ENCODE measurements at places on chromosomes 3 and 15.

DNA sequence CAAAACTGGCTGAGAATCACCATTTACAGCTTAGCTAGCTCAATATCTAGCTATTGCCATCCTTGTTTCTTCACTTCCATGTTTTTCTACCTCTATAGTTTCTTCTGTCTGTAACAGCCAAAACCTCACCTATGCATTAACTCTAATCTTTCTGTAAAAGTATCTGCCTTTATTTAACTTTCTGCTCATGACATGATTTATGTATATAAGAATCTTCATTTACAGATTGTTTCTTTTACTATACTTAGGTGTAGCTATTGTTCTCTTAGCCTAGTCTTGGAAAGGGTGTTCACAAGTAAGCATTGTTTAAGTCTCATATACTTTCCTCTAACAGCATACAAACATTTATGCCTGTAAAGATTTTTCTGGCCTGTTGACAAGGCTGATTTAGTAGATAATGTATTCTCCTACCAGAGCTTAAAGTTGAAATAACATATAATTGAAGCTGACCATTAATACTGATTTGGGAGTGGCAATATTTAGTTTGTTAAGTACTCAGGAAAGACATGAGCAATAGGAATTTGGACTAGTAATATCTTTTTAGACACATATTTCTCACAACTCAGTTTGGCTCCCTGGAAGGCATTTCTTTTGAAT lies 9.4 kb downstream of the FILIP1L start:
- no peak for DNase-seq

- no peak for DNase-seq
These were observed 60.0 kb downstream of the PIK3CB start for GRCh38 chr3:138774529-138775253.

DNA sequence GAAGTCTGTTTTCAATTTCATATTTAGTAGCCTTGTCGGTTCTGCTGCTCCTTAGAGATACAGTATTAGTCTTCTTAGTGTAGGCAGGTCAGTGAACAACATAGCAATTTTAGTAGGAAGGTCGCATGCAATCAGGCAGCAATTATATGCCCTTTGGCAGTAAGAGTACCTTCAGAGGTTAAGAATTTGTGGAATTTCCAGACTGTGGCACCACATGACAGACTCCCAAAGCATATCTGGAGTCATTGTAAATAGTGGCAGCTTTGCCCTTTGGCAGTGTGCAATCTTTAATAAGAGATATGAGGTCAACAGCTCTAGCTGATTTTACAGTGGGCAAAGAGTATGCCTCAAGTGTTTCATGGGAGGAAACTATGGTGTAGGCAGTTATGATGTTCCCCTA lies 1532.5 kb upstream of the CADM2 start:
- DNase-seq, result no peak

DNA sequence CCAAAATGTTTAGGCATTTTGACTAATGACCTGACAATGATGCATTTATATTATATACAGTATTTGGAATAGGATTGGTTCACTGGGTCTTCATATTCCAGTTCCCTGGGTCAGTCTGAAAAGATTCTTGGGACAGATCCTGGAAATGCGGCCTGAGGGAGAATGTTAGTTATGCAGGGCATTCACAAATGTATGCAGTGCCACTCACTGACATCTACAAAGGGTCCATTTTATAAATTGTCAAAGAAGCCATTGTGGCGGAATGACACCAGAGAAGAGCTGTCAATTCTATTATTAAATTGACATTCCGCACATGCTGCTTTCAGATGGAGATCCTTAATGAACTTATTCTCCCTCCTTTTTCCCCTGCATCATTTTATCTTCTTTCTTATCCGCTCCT lies 176.6 kb downstream of the VGLL3 start:
- DNase-seq, result no peak

DNA sequence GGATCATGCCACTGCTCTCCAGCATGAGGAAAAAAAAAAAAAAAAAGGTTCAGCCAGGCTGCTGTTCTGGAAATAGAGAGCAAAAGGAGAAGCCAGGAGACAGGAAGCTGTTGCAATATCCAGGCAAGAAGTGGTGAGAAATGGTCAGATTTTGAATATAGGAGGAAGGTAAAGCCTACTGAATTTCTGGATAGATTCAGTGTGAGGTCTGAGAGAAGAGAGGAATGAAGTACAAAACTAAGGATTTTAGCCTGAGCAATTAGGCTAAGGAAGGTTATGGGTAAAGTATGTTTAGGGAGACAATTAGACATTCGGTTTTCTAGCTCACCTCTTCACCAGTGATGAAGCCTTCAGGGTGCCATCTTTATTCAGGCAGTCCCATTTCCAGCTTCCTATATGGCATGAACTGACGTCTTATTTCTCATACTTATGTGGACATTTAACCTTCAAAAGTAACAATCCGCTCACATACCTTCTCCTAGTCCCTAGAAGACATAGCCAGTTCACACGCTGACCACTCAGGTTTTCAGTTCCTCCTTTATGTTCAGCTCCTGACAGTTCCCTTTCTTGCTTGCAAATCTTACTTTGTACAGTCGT lies 57.2 kb downstream of the KIF9 start:
- peak; percentile 73 for DNase-seq

GRCh38 chr15:79406210-79406609 lies 25.9 kb upstream of the MINAR1 start:
- no peak for DNase-seq

- DNase-seq, result no peak
These were observed 247.4 kb upstream of the TPM1 start for GRCh38 chr15:62795171-62795570.

DNA sequence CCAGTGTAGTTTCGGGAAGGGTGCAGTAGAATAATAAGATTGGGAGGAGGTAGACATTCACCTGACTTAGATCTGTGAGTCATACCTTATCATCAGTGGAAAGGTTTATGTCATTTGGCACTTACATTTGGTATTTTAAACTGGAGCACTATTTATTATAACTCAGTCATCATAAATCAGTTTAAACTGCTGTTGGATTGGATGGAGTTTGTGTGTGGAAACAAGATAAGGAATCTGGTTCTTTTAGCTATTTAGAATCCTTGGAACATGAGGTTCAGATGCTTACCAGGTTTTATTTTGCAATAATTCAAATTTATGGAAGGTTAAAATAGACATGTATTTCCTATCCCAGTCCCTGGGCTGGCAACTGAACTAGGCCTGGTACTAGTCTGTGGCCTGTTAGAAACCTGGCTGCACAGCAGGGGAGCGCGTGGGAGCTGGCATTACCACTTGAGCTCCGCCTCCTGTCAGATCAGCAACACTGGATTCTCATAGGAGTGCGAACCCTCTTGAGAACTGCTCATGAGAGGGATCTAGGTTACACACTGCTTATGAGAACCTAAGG lies 34.5 kb downstream of the ZFAND6 start:
- no peak for DNase-seq

GRCh38 chr3:150483226-150483625 lies 63.1 kb downstream of the SERP1 start:
- no peak for DNase-seq

GRCh38 chr3:40873476-40873875 lies 325.8 kb upstream of the CTNNB1 start:
- DNase-seq, result no peak

DNA sequence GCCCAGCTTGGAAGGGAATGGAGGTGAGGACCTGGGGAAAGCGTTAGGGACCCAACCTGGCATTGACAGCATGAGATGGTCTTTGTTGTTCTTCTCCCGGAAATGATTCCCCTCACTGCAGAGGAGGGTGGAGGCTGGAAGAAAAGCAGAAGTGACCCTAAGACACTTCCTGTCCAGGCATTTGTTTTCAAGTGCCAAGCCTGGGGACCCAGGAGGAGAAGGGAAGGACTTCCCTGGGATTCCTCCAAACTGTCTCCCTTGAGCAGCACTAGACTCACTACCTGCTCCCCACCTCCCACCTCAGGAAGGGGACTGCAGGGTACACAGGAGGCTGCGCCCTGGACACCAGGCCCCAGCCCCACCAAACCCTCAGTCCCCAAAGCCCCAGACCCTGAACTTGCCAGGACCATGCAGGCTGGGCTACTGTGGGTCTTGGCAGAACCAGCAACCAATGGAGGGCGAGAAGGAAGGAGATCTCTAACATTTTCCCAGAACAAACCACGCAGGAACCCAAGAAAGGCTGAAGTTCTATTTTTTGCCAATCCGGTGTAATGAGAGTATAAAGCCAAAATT lies 9.8 kb upstream of the VIPR1 start:
- DNase-seq, result no peak

GRCh38 chr3:188729422-188729821 lies 442.3 kb upstream of the TPRG1 start:
- no peak for DNase-seq

- no peak for DNase-seq
These were observed 311.7 kb upstream of the ZNF717 start for GRCh38 chr3:76096836-76097588.

GRCh38 chr3:74089814-74090213 lies 465.1 kb upstream of the PDZRN3 start:
- DNase-seq, result no peak

- DNase-seq, result no peak
These were observed 6.2 kb downstream of the PRTG start for GRCh38 chr15:55736756-55737155.

GRCh38 chr15:64507293-64507802 lies 47.0 kb downstream of the ZNF609 start:
- DNase-seq, result peak; percentile 86

DNA sequence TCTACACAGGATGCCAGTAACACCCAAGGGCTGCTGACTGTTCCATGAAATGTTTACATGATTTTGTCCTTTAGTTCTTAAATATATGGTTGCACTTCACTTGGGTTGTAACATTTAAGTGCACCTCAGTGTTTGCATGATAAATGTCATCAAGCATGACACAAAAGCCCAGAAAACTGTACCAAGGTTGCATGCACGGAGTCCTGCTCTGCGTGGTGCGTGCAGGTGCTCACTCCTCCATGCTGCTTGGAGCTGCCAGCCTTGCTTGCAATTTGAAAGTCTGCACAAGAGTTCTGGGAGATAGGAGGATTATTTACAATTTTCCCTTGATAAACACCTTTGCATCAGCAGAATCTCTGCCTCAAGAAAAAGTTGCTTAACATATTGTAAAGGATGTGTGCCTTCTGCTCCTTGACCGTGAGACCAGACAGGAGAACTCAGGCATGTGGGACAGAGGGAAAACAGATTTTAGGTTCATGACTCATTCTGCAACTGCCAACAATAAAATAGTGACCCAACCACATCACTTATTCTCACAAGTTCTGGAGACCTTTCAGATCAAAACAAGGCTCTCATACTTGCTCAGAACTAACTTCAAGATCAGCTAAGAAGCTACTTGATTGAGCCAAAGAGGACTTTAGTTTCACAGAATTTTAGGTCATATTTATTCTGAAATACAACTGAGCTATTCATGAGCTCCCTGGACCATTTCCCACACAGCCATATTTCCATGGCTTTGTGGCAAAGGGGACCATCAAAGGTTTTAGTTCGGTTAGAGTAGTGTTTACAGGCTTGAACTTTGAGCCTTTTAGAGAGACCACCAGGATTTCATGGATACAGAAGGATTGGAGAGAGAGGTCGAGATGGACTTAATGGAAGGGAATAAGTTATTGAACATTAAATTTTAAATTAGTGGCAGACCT lies 128.4 kb upstream of the ZBED2 start:
- no peak for DNase-seq

Measured in GF-D8 (cell line).